ENCODE measurements at places on chromosomes 7 and 10. TPM values are rescaled to one million over a fixed set of nuclear protein-coding genes. Genes with fewer than 3 reads are reported as not detected.

The NOBOX gene
- total RNA-seq, result not detected

The ZNF485 gene
- total RNA-seq, result 1.9 TPM

The TMEM60 gene
- 6.0 TPM for total RNA-seq

The ACTL6B gene
- total RNA-seq, result not detected

- DNase-seq, result peak; percentile 59
Measured at GRCh38 chr10:132392811-132393694, 3.9 kb upstream of the PWWP2B start.

GRCh38 chr10:73110345-73110849 is at the start of gene NUDT13:
NUDT13 (plus strand) TSS chr10:73110455; CDS start chr10:73114366, 3,911 bp downstream.
- no peak for DNase-seq

DNA sequence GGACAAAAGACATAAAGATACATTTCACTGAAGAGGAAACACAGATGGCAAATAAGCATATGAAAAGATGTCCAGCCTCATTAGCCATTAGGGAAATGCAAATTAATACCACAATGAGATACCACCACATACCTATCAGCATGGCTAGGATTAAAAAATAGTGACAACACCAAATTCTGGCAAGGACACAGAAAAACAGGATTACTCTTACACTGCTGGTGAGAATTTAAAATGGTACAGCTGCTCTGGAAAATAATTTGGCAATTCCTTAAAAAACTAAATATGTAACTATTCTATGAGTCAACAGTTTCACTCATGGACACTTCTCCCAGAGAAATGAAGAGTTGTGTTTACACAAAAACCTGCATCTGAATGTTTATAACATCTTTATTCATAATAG is 121.1 kb downstream of the C10orf90 start:
- DNase-seq, result no peak

- DNase-seq, result no peak
Measured at GRCh38 chr10:103492655-103493261, 747 bp upstream of the NEURL1 start.

- no peak for DNase-seq
Measured at GRCh38 chr10:132185601-132186487, 904 bp upstream of the DPYSL4 start.

GRCh38 chr10:59888781-59889435 is 17.4 kb downstream of the CCDC6 start:
- no peak for DNase-seq

- DNase-seq, result no peak
Measured at GRCh38 chr7:22859641-22860290, 37.1 kb upstream of the TOMM7 start.

DNA sequence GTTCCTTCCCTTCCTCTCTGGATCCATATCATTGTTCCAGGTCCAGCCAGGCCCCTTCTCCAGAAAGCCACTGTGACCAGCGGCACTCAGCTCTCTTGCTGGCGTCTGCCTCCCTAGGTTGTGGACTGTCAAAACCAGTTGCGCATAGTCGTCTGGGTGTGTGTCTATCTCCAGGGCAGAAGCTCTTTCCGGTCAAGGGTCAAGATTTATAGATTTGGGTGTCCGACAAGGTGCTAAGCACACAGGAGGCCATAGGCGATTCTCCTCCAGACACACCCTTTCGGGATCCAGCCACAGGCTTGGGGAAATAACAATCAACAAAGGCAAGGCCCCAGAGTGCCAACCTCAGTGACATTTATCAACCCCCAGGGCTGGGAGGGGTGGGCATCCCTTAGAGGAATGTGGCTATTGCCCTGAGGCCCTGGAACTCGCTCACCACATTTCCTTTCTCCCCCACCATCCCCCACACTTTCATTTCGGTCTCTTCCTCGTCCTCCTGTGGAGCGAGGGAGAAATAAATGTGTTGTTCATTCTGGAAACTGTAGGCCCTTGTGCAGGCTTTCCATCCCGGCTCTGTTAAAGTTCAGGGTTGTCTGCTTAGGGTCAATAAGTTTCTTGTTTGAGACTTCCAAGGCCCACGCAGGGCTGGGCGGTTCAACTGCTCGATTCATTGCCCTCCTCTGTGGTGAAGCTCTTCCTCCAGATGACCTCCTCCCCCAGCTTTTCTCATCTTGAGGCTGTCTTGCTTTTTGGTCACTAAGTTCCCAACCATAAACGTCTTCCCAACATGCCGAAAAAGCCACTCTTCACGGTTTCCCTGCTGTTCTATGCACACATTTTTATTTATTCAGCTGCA is 57.9 kb downstream of the AFAP1L2 start:
- no peak for DNase-seq

GRCh38 chr10:5592070-5592469 is 67.3 kb downstream of the CALML3 start:
- no peak for DNase-seq

GRCh38 chr10:128646956-128647355 is 520.7 kb upstream of the MKI67 start:
- no peak for DNase-seq

All from MG63 (cell line).